Hippocampal formation (tissue), 2 donors: ENCODE measurements at places on chromosomes 4 and X.

GRCh38 chrX:45771560-45772340 is 571.1 kb upstream of the DIPK2B start:
- DNase-seq, result no peak

DNA sequence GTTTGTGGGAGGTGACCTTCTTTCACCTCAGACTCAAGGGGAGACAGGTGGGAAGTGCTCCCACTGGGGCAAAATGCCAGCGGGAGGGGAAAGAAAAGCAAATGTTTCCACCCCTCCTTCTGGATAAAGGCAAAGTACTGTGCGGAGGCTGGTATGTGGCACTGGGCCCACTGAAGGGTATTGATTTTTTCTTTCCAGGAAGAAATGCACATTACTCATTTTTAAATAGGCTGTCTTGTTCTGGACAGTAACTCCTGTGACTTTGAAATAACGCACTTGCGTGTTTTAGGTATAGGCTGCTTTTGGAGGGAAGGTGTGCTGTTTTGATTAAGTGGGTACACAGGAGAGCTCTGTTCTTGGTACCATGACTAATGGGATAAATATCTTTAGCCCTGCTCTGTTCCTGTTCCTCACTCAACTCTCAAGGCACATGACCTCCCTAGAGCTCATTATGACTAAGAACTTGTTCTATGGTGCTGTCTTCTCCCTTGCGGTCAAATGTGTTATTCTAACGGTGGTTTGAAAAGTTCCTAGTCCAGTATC is 40.7 kb upstream of the MBTPS2 start:
- no peak for DNase-seq

DNA sequence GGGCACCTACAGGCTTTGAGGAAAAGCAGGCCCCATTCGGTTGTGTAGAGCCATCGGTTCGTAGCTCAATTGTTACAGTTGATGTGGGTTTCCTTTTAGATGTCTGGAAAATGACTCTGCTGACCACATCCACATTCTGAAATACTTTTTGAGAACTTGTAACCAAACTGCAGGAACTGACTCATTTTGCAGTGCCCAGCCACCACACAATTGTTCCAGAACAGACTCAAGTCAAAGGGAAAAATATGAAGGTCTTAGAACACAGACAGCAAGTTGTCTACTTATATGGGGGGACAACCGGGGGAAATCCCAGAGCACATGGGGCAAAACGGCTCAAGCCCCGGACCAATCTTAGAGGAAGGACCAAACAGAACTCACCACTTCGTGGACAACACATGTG is 557.6 kb upstream of the DIPK2B start:
- no peak for DNase-seq

- DNase-seq, result no peak
Measured at GRCh38 chr4:173517781-173518424, 12.1 kb downstream of the HAND2 start.

- DNase-seq, result no peak
Measured at GRCh38 chrX:69278031-69278687, 112.9 kb upstream of the PJA1 start.

DNA sequence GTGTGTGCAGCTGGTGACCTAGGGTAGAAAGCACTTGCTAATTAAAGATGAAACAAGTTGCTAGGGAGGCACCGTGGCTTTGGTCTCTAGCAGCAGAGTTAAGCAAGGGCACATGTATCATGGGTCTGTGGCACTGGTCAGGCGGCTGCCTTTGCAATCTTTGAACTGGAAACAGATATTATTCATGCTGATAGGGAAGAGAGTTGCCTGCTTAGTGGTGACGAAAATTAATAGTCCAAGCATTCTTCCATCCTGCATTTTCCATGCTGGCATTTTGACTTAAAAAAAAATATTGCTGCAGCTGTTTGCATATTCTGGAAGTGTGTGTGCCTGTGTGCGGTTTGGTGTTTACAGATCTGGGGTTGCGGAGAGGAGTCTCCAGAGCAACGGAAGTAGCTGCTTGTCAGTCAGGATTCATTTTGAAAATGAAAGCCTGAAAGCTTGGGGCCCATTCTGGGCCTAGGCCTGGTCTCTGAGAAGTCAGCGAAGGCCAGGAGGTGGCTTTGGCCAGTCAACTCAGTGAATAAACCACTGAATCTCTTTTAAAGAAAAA is 2.3 kb upstream of the SOWAHD start:
- no peak for DNase-seq

GRCh38 chr4:37685161-37685822 is 884 bp downstream of the RELL1 start:
- no peak for DNase-seq

DNA sequence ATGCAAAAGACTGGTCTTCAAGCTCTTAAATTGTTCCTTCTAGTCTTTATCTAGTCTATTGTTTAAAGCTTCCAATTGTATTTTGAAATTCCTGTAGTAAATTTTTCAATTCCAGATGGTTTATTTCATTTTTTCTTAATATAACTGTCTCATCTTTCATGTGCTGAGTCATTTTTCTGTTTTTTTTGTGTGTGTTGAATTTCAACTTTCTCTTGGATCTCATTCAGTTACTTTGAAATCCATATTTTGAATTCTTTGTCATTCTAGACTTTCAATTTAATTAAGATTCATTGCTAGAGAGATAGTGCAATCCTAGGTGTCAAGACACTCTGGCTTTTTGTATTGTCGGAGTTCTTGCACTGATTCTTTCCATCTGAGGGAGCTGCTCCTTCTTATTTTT is 128.0 kb upstream of the PRKG2 start:
- DNase-seq, result no peak

DNA sequence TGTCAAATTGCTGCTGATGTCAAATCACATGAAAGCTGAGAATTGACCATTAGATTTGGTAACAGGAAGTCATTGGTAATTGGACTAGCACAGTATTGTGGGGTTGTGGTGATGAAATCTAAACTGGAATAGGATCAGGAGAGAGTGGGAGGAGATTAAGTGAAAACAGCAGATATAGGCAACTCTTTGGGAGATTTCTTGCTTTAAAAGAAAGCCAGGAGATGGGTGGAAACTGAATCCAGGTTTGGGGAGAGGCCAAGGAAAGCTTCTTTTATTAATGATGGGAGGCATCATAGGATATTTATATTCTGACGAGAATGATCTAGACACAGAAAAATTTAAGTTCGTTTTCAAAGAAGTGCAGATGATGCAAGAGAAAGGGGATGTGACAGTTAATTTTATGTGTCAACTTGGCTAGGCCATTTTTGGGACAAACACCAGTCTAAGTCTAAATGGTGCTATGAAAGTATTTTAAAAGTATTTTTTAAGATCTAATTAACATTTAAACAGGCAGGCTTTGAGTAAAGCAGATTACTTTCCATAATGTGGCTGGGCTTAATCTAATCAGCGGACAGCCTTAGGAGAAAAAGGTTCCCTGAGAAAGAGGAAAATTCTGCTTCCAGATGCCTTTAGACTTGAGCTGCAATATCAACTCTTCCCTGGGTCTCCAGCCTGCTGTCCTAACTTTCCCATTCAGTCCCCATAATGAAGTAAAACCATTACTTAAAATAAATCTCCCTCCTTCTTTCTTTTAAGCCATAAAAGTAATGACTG is 24.7 kb downstream of the SEC24D start:
- no peak for DNase-seq

- DNase-seq, result no peak
Measured at GRCh38 chr4:74206088-74206825, 48.3 kb downstream of the MTHFD2L start.

DNA sequence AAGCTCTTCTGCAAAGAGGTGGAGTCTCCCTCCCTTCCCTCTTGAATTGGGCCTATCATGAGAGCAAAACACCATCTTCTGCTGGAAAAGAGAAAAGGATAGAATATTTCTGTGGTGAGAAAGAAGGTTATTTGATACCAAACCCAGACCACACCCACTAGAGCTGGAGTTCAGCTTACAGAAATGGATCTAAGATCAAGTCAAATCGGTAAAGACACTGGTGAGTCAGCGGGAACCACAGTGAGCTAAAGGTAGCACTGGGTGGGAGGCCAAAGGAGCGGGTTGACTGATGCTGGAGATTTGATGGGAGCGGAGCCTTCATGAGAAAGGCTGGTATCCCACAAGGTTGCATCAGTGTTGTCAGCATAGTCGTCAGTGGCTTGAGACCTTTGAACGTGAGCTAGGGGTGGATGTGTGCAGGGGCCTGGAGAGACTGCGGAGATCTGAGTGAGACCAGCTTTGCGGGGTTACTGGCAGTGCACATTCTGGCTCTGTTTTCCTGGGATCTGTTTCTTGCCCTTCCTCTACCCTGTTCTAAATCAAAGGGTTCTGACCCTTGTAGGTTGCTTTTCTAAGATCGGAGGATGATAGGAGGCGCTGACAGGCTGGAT is 106.4 kb upstream of the SCOC start:
- DNase-seq, result no peak

DNA sequence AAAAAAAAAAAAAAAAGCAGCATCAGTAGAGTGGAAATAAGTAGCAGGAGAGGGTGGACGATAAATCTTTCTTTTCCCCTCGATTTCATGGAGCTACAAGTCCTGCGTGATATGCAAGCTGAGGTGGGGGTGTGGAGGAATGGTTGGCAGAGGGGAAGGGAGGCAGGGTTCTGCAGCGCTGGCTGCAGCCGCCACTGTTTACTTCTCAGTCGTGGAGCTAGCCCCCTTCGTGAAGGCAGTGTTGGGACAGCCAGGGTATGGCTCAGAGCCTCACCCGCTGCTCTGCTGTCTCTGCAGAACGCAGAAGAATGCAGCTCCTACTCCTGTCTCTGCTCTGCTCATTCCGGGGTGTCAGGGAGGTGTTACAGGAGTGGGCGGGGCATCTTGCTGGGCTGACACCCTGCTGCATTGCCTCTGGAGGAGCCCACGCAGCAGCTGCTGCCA is 140.6 kb downstream of the GPM6A start:
- DNase-seq, result peak; percentile 18

- DNase-seq, result no peak
Measured at GRCh38 chrX:132909643-132910042, 48.8 kb downstream of the HS6ST2 start.

DNA sequence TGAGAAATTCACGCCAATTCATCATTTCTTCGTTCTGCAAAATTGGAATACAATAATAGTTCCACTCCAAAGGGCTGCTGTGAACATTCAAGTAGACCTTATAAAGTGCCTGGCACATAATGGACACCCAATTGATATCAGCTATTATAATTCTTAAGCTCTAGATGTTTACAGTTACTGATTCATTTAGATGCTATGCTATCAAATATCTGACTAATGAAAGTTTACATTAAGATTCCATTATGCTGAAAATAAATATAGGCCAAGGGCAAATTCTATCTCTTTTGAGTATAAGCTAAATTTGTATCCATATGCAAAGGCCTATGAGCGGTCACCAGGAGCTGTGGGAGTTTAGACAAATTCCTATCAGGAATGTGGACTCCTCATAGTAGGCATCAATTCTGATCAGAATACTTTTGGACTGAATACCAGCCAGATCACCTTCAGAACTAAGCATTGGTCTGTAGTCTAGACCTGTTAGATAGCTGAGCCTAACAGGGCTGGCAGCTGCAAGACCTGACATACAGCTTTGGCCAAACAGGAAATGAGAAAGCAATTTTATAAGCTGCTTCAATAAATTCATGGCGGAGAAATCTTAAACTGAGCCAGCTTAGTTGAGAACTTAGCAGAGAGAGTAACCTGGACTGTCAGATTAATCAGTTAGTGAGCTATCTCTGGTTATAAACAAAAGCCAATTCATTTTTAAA is 384.3 kb upstream of the ACTRT1 start:
- DNase-seq, result no peak

- no peak for DNase-seq
Measured at GRCh38 chr4:90127706-90128345, 632 bp downstream of the CCSER1 start.

GRCh38 chr4:86043755-86044592 is 315.9 kb downstream of the MAPK10 start:
- DNase-seq, result peak; percentile 42

GRCh38 chr4:149176039-149176438 is 639.6 kb downstream of the IQCM start:
- no peak for DNase-seq

GRCh38 chrX:105462186-105462585 is 241.7 kb upstream of the TEX13A start:
- DNase-seq, result no peak

GRCh38 chrX:134461437-134461836 is 1.5 kb downstream of the HPRT1 start:
- DNase-seq, result no peak

- DNase-seq, result no peak
Measured at GRCh38 chrX:6257025-6257424, 28.4 kb upstream of the NLGN4X start.

DNA sequence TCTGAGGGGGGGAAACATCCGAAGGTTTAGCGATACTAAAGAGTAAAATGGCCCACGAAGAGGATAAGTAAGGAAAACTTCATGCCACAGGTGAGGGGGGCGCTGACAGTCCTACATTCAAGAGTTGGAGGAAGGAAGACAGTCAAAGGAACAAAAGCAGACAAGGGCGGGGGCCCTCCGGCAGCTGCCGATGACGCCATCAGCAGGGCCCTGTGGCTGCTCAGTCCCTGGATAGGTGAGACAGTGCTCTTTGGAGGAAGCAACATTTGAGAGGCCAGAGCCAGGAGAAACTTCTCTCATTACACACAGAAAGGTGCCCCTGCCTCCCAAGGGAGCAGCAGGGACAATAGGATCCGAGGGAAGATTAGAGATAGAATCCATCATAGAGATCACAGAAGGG is 41.5 kb downstream of the RAB40AL start:
- DNase-seq, result no peak

GRCh38 chr4:148305751-148306150 is 136.5 kb downstream of the NR3C2 start:
- no peak for DNase-seq

DNA sequence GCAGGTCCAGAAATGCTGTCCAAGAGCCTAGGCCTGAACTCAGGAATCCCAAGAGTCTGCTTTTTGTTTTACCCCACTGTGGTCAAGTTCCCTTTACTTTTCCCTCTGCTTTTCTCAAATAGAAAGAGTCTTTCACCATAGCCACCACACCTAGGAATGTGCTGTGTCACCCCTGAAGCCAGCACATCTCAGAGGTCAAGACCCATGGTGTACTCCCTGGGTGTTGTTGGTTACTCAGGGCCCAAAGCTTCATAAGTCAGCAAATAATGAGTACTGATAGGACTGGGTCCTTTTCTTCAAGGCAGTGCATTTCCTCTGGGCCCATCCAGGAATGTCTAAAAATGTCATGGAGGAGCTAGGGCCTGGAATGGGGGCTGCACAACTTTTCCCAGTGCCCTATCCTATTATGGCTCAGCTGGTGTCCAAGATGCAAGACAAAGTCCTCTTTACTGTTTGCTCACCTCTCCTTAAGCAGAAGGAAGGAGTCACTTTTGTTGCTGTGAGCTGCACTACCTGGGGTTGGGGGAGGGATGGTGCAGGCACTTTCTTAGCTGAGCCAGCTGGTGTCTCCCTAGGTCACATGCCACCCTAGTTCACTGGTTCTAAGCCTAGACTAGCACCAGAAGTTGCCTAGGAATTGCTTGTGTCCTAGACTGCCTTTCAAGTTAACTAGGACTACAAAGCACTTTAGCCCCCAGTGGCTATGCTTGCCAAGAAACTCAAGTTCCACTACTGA is 62.4 kb upstream of the RXFP1 start:
- DNase-seq, result no peak

- DNase-seq, result no peak
Measured at GRCh38 chr4:73803213-73803612, 33.3 kb upstream of the CXCL6 start.

- no peak for DNase-seq
Measured at GRCh38 chr4:108146819-108147218, 21.9 kb downstream of the LEF1 start.
